T-helper 22 cell (primary cell): ENCODE measurements at places on chromosomes 3 and 15.

DNA sequence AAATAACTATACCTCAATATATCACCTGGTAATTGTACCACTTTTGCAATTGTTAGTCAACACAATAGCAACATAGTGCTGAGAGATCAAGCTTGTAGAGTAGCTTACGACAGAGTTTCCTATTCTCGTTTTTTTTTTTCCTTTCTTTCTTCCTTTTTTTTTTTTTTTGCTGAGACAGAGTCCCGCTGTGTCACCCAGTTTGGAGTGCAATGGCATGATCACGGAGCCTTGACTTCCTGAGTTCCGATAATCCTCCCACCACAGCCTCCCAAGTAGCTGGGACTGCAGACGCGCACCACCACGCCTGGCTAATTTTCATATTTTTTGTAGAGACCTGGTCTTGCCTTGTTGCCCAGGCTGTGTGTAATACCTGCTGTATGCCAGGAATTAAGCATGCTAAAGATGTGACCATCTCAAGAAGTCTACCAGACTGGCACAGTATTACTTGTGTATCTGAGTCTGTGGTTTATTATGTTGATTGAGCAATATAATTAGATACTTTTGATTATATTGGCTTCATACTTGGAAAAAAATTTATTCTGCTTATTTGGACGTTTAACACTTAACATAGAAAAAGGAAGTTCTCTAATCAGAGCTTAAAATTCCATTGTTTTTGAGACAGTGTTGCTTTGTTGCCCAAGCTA lies 3.0 kb downstream of the SELENOT start:
- no peak for DNase-seq

- DNase-seq = no peak
Observed at GRCh38 chr3:53842436-53843194, 3.6 kb downstream of the CHDH start.

DNA sequence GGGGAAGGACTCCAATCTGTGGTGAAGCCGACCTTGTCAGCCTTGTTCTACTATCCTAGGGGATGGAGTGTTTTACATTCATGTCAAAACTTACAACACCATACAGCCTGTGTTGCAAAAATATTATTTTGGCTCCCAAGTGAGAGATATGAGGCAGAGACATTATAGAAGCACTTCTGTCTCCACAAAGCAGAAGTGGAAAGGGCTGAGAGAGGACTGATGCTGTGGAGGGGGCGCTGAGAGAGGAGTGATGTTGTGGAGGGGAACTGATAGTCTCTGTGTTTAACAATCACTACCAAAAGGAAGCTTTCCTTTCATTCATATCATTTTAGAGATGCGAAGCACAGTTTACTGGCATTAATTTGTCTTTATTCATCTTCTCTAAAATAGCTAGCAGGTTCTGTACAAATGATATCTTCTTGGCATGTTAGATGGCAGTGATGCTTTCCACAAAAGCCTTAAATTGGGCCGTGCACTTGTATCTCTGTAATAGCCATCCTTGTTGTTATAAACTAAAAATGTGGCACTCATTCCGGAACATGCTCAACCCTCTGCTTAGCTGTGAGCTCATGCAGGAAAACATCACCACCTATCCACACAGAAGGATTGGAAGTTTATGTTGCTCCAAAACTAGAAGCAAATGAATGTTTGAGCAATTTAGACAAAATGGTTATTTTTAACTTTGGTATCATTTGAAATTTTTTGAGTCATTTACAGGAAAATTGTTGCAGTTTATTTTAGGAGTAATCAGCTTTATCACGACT lies 134.6 kb upstream of the TP63 start:
- DNase-seq = no peak

- peak; percentile 74 for DNase-seq
Observed at GRCh38 chr3:5019411-5020241, 40.4 kb downstream of the BHLHE40 start.

DNA sequence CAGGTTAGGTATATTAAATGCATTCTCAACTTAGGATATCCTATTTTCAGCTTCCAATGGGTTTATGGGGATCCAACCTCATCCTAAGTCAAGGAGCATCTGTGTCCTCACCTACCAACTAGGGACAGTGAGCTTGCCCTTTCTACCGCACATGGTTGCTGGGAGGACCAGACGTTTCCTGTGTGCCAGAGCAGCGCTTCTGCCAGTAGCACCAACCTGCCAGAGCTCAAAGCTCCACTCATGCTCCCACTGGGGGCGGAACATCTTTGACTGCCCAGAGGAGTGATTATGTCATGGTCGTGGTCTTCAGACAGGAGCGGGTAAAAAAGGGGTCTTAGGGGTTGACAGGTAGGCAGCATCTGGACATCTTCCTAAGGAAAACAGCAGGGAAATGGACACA lies 24.7 kb downstream of the XPC start:
- no peak for DNase-seq

DNA sequence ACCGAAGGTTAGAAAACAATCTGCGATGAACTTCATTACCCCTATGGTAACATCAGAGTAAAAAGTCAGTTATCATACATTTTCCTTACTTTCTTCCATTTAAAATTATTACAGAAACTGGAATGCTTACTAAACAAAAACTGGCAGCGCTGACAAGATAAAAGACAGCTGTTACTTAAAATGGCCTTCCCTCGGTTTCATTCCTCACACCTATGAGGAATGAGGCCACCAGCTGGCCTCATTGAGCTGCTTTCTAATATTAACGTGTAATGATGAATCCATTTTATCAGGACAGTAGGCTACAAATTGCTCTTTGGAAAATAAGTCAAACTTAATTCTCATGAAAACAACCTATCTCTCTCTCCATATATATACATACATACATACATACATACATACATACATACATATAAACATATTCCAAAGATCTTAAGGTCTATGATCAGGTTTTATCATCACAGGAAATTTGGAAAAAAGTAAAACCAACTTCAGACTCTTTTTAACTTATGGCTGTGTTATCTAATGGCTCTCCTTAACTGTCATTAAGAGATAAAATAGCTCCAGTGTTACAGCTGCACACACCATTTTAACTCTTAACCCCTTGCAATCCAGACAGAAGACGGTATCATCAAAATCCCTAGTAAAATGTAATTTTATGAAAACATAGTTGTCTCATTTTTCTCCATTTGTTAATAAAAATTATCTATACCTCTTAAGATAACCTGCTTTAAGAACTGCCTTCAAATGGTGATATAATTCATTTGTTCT lies 5.2 kb downstream of the CCNL1 start:
- DNase-seq = no peak

DNA sequence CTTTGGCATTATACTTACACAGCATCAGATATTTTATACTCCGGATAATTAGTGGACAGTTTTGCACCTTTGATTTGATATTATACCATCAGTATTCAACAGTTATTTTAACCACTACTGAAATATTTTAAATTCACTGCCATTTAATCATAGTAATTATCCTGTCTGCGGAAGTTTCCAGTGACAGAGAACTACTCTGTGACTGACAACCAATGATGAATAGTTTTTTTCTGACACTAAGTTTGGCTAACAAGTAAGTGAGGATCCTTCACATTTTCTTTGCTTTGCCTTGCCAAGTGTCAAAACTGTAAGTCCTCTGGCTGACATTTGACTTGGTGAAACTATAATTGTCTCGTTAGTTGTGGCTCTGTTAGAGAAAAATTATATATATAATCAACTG lies 30.5 kb upstream of the GOLGA8B start:
- no peak for DNase-seq

DNA sequence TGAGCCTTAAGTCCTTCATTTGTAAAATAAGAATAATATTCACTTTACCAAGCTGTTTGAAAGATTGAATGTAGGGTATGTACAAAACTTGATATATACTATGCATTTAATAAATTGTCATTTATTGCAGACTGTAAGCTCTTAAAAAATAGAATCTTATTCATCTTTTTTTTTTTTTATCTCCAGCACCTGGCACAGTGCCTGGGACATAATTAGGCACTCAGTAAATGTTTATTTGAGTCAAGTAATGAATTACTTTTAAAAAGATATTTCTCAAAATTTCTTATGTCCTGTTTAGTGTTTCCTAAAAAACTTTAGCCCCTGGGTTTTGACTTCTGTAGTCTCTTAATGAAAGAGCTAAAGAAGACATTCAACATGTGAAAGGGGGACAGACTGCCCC lies 71.7 kb downstream of the TOP2B start:
- no peak for DNase-seq

DNA sequence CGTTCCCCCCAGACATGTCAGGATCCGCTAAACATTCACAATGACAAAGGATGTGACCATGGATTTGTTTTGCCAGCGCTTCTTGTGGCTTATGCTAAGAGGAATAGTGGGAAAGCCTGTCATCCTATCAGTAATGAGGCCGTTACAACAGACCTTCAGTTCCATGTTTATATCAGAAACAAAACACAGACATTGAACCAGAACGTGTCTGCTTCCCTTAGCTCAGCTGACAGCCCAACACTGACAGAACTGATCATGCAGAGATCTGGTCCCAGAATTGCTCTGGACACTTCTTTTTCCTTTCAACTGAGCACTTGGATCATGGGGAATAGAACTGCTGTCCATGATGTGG lies 58.3 kb upstream of the MYZAP start:
- DNase-seq = no peak

- no peak for DNase-seq
Observed at GRCh38 chr3:87272718-87273341, 3.6 kb downstream of the POU1F1 start.

DNA sequence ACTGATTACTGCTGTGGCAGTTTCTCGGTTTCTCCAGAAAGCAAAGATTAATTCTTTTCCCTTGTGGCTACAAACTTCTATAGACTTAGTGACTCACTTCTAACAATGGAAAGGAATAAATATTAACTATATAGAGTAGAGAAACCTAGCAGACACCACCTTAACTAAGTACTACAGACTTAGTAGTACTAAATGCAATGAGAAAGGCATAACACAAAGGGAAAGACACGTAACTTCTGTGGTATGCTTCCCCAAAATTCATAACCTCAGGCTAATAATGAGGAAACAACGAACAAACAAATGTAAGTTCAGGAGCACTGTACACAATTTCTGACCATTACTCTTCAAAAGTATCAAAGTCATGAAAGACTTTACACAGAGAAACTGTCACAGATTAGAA lies 31.2 kb downstream of the ATG3 start:
- no peak for DNase-seq

DNA sequence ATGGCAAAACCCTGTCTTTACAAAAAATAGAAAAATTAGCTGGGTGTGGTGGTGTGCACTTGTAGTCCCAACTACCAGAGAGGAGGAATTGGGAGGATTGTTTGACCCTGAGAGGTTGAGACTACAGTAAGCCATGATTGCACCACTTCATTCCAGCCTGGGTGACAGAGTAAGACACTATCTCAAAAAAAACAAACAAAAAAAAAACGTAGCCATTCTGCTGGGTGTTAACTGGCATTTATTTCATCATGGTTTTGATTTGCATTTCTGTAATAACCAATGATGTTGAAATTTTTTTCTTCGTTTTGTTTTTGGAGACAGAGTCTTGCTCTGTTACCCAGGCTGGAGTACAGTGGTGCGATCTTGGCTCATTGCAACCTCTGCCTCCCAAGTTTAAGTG lies 63.3 kb downstream of the RPLP1 start:
- DNase-seq = no peak

DNA sequence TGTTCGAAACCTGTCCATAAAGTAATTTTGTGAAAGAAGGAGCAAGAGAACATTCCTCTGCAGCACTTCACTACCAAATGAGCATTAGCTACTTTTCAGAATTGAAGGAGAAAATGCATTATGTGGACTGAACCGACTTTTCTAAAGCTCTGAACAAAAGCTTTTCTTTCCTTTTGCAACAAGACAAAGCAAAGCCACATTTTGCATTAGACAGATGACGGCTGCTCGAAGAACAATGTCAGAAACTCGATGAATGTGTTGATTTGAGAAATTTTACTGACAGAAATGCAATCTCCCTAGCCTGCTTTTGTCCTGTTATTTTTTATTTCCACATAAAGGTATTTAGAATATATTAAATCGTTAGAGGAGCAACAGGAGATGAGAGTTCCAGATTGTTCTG lies 44.4 kb downstream of the AGTR1 start:
- DNase-seq = no peak

- DNase-seq = no peak
Observed at GRCh38 chr15:77783636-77784035, 150.9 kb upstream of the LINGO1 start.

- DNase-seq = no peak
Observed at GRCh38 chr3:122519693-122520092, 5.0 kb upstream of the KPNA1 start.

DNA sequence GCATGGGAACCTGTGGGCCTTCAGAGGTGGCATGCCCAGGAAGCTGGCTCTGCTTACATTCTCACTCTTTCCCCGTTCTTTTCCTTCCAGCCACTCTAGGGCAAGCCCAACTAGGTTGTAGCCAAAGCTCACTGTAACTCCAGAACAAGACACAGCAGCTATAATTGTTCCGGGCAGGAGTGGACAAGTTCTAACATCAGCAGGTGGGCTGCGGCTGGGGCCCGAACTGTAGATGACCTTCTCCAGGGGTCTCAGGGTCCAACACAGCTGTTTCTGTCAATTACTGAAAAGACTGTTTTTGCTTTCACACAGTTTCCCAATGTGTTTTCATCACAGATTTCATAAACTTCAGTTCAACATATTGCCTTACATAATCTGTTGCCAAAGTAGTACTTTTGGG lies 11.5 kb downstream of the RASGRP1 start:
- DNase-seq = no peak

DNA sequence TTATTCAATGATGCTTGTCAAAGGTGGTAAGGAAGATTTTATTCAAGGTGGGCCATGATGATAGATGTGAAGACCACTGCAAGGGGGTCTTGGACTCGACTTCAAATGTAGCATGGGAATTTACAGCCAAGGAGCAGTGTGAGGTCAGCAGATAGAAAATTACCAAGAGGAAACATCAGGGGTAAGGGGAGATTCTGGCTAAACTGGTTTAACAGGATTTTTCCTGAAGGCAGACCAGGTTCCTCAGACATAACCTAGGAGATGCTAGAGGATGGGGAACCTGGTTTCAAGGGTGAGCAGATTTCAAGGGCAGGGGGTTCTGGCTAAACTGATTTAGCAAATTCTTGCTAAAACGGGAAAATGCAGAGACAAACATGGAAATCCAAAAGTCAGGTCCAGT lies 464.9 kb downstream of the TAFA4 start:
- DNase-seq = no peak

- DNase-seq = no peak
Observed at GRCh38 chr3:182000447-182000846, 288.7 kb downstream of the SOX2 start.
